ENCODE measurements at places on chromosomes 11 and 22.

DNA sequence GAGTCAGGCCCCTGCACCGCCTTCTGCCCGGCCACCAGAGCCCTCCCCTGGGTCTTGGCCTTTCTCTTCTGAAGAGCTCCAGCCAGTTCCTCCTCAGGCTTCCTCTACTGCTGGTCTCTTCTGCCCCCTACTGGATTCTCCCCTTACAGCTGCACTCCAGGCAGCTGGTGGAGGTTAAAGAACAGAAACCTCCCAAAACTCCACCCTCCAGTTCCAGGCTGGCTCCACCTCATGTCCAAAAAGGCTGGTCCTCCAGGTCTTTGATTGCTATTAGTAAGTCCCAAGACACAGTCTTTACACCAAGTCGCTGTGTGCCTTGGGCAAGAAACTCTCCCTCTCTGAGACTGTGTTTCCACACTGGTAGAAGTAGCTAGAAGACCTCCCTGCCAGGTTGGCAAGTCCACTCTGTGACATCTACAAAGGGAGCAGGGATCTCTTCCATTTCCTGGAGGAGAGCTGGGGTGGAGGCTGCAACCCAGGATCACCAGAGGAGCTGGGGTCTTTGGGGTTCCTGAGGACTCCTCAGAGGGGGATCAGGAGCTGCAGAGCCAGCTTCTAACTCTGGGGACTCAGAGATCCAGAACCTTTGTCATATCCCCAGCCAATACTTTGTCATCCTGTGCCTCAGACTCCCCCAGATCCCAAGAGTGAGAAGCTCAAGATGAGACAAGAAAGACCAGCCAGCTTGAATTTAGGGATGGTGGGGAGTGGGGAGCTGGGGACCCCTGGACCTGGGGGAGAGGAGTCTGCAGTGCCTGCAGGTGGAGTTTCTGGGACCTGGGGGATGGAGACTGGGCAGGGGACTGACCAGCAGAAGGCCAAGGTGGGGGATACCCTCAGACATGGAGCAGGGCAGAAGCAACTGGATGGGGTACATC lies 3.4 kb upstream of the IGLL5 start:
- DNase-seq = peak; percentile 8

GRCh38 chr11:10382518-10382917 lies 72.5 kb upstream of the AMPD3 start:
- no peak for DNase-seq

DNA sequence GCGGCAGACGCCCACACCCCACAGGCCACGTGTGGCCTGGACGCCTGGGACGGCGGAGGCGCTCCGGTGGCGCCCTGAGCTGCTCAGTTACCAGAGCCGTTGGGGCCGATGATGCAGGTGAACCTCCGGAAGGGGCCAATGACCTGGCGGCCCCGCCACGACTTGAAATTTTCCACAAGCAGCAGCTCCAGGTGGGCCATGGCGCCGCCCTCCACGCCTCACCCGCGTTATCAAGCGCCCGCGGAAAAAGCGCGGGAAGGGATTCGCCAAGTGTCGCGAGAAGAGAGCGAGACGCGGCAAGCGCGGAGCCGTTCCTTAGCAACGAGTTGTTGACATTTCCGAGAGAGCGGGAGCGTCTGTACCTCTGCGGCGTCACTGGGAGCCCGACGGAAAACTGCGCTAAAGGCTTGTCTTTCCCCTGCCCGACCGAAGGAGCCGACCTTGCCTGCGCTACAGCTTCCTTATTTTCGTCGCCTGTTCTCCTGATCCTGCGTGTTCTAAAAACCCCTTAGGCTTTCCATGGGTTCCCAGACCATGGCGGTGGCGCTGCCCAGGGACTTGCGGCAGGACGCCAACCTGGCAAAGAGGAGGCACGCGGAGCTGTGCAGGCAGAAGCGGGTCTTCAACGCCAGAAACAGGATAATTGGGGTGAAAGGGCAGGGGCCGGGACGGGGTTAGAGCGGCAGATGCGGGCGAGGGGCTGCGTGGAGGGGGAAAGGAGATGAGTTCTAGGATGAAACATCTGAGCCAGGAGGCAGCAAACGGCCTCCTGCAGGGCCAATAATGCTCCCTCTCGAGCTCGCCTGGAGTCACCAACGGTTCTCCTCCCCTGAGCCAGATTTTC lies at the start of the genes RIBC2 and SMC1B:
RIBC2 (plus strand) TSS at position 326 of the 844 bp plus-strand sequence; CDS start at position 520, 194 bp downstream.
SMC1B (minus strand) TSS at position 232 of the 844 bp plus-strand sequence; CDS start at position 200, 32 bp downstream.
- peak; percentile 44 for DNase-seq

DNA sequence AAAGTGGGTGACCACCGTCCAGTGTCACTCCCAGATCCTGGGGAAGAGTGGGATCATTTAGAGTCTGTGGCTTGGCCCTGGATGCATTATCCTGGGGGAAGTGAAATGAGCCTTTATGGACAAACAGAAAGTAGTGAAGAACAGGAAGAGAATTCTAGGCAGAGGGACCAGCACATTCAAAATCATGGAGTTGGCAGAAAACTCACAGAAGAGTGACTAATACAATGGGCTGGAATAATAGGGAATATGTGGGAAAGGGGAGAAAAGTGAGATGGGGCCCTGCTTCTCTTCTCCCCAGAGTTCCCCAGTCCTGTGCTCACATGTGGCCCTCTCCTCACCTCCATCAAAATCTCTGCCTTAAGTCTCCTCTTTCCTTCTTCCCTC lies 84.3 kb downstream of the CCDC81 start:
- no peak for DNase-seq

GRCh38 chr11:76634886-76635285 lies 35.7 kb downstream of the LRRC32 start:
- no peak for DNase-seq

DNA sequence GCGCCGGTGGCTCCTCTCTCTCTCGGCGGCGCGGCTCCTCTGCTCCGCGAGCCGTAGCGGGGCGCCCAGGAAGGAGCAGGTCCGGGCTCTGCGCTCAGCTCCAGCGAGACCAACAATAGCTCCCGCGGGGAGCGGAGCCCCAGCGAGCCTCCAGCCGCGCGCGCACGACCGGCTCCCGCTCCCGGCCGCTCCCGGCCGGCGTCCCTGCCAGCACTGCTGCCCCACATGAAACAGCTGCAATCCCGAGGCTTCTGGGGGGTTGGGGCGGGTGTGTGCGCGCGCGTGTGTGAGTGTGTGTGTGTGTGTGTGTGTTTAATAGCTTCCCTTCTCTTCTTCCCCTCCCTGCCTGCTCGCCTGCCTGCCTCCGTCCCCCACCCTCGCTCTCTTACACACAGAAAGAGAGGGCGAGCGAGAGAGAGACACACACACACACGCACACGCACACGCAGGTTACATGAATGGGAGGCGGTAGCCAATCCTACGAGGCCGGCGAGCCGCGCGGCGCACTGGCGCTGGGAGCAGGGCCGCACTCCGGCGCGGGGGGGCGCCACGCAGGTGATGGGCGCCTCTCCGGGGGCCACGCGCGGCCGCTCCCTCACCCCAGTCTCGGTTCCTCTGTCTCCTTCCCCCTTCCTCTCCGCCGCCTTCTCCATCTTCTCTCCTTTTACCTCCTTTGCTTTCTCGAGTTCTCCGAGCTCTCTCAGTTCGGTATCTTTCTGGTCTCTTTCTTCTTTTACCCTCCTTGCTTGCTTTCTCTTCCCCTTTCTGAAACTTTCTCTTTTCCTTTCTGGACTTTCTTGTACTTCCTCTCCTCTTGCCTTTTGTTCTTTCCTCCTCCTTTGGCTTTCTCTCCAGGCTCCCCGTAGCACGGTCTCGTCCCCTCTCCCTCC lies at the start of gene TENM4:
TENM4 (minus strand) TSS at position 460 of the 890 bp plus-strand sequence. CDS start 371,086 bp downstream, outside the sequence.
- DNase-seq = peak; percentile 64

- no peak for DNase-seq
Measured at GRCh38 chr22:49662681-49663080, 165.0 kb downstream of the BRD1 start.

- no peak for DNase-seq
Measured at GRCh38 chr11:90135016-90135415, 553 bp downstream of the NAALAD2 start.

GRCh38 chr11:62595124-62595523 lies 3.8 kb upstream of the TUT1 start:
- DNase-seq = no peak

DNA sequence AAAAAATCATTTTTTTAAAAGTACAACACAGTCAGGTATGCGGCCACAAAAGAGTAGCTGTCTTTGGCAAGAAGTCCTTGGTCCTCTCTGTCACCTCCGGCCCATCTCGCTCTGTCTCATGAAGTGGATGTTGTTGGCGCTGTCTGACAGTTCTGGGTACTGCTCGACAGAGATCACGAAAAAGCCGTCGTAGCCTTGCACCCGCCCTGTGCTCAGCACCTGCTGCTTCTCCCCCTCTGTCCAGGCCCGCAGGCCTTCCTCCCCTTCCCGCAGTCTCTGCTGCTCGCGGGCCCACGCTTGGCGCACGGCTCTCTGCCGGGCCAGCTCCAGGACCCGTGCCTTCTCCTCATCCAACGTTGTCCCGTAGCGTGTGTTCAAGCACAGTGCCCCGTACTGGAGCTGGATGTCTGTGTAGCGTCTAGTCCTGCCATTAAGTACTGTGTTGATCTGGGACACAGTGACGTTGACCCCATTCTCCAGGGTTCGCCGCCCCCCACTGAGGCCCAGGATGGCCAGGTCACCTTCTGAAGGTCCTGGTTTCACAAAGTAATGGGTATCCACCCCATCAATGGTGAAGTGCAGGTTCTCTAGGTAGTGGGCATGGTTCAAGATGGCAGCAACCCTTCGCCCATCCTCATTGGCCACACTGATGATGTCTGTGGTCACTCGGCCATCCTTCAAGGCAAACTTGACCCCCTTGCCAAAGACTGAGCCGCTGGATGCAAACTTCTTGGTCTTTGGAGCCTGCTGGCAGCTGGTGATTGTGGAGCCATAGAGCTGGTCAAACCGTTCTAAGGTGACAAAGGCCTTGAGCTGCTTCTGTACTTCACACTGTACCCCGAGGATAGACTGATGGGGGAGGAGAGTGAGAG lies 83.5 kb upstream of the NARS2 start:
- no peak for DNase-seq

DNA sequence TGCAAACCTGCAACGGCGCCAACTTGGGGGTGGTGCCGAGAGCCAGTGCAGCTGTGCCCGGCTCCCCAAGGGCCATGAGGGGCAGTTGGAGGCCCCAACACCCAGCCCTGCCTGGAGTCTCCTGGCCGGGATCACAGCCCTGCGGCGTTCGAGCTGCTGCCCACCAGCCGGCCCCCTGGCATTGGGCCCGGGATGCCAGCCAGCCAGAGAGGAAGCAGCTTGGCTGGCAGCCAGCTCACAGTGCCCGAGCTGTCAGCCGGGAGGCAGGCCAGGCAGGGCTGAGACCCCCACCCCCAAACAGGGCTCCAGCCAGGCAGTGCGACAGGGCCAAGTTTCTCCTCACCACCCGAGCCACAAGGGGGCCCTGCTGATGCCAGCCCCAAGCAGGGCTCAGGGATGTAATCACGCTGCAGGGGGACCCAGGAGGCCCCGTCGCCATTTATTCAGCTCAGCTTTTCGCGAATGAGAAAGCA lies 26.0 kb upstream of the TCF20 start:
- DNase-seq = peak; percentile 43

- DNase-seq = no peak
Measured at GRCh38 chr11:15673408-15673831, 558.7 kb downstream of the INSC start.

DNA sequence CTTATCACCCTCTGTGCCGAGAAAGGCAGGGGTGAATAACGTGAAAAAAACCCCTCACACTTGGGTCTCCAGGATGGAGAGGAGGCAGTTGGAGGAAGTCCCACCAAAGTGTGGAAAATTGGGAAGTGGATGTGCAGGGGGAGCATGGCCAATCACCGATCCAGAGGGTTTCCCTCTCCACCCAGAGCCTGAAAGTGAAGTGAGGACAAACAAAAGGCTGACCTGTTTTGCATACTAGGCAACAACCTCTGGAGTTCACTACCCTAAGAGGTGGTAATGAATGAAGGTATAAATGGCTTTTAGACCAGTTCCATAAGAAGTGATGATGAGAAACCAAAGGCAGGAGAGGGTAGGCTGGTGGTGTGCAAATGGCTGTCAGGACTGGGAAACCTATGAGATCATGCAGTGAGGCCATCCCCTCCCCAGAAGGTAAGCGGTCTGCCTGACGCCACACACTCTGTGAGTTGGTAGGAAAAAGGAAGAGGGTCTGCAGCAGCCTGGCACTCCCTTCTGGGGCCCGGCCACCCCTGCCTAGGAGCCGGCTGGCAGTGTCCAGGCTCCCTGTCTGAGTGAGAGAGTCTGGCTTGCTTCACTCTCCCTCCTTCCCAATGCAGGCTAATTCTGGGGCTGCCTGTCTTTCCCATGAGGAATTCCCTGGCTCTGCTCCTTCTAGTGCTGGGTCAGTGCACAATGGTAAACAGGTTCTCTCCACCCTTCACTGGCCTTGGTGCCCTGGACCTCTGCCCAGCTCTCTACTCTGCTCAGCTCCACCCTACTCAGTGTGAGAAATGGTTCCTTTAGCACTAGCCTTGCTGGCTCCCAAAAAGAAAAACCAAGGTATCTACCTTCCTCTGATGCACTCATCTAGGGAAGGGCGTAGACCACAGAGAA lies 15.6 kb downstream of the TBC1D10A start:
- peak; percentile 28 for DNase-seq

- no peak for DNase-seq
Measured at GRCh38 chr22:24760708-24761306, 13.7 kb downstream of the PIWIL3 start.

DNA sequence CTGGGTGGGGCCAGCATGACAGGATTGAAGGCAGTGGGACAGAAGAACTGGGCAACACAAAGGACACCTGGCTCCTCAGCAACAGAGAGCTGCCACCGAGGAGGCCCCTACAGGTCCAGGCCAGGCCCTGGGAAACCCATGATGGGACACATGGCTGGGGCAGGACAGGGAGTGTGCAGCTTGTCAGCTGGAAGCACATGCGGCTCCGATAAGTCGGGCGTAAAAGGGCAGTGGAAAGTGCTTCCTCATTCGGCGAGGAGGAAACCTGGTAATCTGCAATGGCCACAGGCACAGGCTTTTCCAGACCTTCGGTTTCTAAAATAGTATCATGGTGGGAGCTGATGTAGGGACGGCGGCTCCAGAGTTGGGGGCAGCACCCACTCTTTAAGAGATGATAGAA lies 16.5 kb downstream of the GNAZ start:
- DNase-seq = no peak
